Activated CD8-positive, alpha-beta memory T cell treated with anti-CD3 and anti-CD28 coated beads for 1 hour (primary cell): ENCODE measurements at places on chromosomes 7 and 10.

GRCh38 chr10:18583575-18584270 is 67.7 kb downstream of the NSUN6 start:
- DNase-seq: no peak

DNA sequence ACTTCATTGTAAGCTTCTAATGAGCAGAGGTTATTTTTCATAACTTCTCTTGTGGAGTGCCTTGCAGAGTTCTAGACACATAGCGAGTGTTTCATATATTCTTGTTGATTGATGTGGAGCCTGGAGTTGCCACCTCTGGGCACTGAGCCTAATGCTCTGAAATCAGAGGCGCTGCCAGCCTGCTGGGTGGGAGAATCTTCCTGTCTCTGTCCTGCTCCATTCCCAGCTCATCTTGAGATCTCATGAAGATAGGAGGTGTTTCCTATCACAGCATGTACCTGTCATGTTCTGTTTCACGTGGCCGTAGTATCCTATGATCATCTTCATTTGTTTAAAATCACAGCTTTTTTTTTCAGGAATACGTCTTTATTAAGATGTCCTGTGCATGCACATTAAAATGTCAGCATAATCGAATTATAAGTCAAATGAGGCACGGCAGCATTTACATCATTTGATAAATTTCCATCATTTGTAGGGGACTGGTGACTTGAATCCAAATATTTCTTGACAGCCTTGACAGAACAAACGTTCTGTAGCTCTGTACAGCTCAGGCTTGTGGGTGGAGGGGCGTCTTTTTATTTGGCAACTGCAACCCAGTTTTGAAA is 393.0 kb downstream of the PHTF2 start:
- DNase-seq: no peak

GRCh38 chr10:23496727-23497126 is 57.9 kb downstream of the OTUD1 start:
- DNase-seq: no peak

- no peak for DNase-seq
Measured at GRCh38 chr7:25496476-25497368, 268.4 kb upstream of the NPVF start.

GRCh38 chr10:75743291-75743778 is 311.9 kb downstream of the LRMDA start:
- DNase-seq: no peak

DNA sequence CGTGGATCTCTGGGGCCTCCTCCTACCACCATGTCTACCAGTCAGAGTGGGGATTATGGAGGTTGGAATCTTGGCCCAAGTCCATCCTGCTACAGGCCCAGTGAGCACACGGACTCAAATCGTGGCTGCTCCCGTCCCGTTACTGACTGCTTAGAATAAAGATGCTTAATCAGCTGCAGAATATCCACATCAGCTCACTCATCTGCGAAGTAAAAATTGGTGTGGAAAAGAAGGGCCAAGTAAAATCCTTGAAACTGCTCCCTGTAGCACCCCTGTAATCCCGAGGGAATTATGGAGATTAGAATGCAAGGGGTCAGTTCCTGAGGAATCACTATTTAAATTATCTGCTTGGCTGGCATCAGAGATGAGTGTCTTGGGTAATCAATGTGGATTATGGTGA is 13.0 kb upstream of the HTR5A start:
- DNase-seq: no peak

DNA sequence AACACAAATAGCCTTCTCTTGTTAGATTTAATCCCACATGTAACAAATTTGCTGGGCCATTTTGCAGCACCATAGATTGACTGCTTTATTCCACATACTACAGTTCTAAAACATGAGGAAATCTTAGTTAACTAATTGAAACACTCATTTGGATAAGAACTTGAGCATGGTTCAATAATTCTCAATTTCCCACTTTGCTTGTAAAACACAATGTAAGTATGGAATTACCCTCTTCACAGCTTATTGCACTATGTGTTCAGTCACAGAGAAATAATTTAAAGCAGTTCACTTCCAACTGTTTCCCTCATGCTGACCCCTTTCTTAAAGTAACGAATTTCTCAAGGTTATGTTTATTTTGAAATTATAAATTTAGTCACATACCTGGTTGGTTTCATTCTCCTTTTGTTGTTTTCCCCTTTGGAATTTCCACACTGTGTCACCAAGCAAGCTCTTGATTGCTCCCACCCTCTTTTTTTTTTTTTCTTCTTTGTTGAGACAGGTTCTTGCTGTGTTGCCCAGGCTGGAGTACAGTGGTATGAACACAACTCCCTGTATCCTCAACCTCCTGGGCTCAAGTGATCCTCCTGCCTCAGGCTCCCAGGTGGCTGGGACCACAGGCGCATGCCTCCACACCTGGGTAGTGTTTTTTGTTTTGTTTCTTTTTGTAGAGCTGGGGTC is 425.4 kb downstream of the EXOC4 start:
- DNase-seq: no peak
